MV-4-11 (cell line): ENCODE measurements at places on chromosomes 2 and 18.

GRCh38 chr2:31147645-31148044 lies 9.4 kb upstream of the GALNT14 start:
- DNase-seq: no peak

DNA sequence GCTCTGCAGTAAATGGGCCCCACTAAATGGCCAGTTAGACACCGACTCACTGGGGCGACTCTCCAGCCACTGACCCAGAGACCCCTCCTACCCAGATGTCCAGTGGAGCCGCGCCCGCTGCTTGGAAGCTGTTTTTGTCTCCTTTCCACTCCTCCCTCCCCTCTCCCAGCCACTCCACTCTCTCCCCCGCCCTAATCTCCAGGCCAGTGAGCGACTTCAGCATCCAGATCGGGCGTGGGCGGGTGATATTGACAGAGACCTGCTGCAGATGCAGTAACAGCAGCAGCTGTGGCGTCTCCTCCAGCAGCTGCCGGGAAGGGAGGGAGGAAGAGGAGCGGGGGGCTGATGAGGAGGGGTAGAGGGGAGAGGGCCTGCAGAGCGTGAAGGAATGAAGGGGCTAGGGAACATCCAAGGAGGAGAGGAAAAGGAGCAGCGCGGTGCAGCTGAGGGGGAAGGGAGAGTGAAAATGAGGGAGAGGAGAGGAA lies at the start of gene SCN7A:
TSS of gene SCN7A (minus strand) at position 110 of the 485 bp plus-strand sequence. CDS start 16,553 bp downstream, outside the sequence.
- DNase-seq: no peak

DNA sequence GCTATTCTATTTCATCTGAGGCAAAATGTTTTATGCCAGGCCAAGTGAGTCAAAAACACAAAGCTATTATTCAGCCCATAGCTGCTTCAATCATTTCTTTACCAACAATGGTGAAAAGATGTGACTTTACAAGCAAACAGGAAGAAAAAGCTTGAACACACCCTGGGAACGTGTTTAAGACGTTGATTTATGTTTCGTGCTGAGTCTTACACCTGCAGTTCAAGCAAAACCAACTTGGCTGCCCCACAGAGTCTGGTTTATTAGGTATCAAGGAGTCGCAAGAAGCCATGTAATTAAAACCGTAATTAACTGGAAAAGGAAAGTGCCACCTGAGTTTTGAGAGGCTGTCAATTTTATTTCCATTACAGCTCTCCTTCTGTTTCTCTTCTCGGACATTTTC lies 295.5 kb downstream of the MEIS1 start:
- no peak for DNase-seq

DNA sequence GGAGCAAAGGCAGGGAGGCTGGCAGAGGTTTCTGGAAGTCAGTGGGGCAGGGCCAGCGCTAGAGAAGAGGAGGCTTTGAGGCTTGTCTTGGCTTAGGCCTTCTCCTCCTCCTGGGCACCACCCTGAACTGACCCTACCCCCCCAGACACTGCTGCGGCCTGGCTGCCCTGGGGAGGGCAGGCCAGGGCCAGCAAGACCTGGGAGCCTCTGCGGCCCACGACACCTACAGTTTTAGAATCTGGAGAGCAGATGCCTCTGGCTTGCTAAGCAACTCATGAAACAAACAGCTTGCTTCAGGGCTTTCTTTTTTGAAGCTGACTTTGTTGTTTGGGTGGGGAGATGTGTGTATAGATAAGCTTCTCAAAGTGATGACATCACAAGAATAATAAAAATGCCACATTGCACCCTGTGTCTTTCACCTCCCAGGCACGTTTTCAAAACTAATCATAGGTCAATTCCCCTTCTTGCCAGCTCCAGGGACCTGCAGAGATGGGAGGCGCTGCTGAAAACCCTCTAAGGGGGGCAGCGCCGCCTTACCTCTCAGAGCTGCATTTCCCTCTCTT lies 46.2 kb upstream of the SMAD7 start:
- DNase-seq: no peak

- DNase-seq: no peak
Observed at GRCh38 chr2:38789691-38790090, 11.7 kb downstream of the GEMIN6 start.

GRCh38 chr2:173590276-173590861 lies 235.7 kb downstream of the CDCA7 start:
- no peak for DNase-seq

- no peak for DNase-seq
Observed at GRCh38 chr18:28040211-28040610, 136.7 kb downstream of the CDH2 start.

DNA sequence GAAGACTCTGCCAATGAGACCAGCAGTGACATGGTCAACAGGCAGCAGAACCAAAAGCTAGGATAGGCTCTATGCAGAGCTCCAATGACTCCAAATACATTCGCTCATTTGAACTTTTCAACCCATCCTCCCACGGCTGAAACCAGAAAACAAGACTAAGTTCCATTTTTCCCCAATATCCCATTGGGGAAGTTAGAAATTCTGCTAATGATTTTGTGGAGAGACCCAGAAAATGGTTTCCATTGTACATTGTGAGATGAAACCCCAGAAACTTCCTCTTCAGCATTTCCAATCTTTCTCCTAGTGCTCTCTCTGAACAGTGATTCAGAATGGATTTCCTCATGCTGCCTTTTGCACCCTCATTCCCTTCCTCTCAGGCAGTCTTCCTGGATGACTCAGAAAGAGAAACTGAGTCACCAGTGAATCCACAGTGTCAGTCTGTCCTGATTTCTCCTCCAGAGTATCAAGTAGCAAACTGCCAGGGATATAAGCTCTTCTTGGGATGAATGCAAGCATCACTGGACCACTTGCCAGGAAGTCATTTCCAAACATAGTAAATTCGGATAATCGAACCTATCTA lies 467.7 kb upstream of the ID2 start:
- peak; percentile 5 for DNase-seq

- no peak for DNase-seq
Observed at GRCh38 chr18:57353137-57353939, 981 bp downstream of the ST8SIA3 start.
